ENCODE measurements at places on chromosomes 7 and 10.

- DNase-seq = no peak
These were observed 236.1 kb upstream of the FERD3L start for GRCh38 chr7:19381321-19381720.

DNA sequence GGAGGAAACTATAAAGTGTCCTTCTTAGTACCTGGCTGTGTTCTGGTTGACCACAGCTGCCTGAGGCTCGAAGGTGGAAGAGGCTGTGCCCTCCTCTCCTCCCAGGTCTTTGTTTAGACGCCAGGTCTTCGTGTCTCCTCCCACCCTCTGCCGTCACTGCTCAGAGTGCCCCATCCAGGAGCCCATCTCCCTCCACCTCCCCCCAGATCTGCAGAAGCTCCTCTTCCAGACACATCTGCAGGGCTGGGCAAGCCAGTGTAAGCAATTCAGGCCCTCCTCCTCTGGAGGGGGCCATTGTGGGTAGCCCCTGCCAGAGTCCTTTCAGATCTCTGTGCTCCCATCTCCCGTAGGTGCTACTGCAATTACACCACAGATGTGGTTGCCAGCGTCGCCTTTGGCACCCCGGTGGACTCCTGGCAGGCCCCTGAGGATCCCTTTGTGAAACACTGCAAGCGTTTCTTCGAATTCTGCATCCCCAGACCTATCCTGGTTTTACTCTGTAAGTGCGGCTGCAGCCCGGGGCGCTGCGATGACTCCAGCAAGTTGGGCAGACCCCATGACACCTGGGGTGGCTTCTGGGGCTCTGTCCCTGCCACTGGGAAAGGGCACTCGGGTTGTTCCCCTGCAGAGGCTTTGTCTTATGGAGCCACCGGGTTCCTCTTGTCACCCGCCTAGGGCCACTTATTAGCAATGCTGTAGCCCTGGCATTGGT is 107.5 kb downstream of the PARP12 start:
- DNase-seq = no peak

DNA sequence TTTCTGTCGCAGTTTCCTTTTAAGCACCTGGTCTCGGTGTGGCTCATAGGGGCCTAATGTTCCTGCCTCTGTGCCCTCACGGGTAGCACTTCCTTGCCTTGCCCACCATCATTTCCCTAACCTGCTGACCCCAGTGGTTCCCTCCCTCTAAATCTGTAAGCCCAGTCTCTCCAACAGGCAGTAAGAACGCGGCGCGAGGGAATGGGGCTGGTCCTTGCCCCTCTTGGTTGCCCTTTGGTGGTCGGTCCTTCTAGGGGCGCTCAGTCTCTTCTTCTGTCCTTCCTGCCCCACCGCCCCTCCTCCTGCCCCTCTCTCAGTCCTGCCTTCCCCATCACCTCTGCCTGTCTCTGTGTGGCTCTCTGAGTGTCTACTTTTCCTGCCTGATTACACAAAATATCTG is 21.2 kb downstream of the EMX2 start:
- DNase-seq = no peak

GRCh38 chr7:93382362-93382761 is 150.2 kb downstream of the VPS50 start:
- DNase-seq = no peak

GRCh38 chr10:95324436-95325268 is 33.8 kb upstream of the PDLIM1 start:
- no peak for DNase-seq

DNA sequence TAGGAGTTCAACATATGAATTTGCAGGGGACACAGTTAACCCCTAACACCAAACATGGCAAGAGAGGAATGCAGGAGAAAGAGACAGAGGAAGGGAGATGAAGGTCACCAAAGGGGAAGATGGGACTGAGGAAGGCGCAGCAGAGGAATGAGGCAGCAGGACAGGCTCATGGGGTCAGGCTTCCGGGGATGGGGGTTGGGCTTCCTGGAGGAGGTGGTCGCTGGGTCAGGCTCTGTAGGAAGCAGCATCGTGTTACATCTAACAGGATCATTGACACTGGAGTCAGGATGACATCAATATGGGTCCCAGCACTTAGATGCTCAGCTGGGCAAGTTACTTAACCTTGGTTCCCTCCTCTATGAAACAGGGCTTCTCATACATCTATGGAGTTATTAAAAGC is 113.2 kb downstream of the NPTX2 start:
- DNase-seq = no peak

DNA sequence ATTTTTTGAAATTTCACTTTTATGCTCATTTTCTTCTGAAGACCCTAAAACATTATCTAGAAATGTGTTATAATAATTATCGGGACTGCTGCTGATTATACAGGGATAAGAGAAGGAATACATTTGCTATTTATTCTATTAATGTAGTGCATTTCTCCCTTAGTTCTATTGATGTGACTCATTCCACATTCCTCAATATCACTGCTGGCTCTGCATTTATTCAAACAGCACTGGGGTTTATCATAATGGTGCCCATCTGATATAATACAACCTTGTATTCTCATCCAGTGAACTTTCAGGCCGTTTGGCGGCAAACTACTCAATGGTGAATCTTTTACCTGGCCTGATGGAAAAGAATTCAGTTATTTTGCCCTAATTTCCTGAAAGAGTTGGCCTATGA is 7.8 kb downstream of the KCND2 start:
- no peak for DNase-seq

DNA sequence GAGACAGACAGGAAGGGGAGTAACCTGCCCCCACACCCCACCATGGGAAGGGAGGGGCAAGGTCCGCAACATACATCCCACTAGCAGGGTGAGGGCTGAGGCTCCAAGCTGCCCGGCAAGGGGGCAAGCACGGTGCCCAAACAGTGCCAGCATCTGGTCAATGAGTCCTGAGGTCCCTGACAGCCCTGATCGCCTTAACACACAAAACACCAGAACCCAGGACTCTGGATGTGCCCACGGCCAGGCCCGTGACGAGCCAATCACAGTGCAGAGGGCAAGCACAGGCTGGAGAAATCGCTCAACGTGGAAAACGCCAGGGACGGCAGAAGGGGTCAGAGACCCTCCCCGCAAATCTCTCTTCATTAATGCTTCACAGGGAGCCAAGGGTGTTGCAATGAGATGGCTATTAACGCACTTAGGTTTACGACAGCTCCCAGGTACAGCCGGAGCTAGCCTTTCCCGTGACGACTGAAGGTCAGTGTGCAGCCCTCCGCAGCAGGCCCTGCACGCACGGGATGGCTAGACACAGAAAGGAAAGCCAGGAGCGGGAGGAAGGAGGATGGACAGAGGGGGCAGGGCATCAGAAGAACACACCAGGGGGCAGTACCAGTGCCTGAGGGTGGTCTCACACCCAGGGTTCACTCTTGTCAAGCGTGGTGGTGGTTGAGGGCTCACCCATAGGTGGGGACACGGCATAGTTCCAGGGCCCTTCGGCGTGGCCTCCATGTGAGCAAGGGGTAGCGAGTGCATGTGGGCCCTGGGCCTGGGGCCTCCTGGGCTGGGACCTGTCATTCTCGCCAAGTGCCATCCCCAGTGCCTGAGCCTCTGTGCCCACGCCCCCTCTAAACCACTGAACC is 220.5 kb downstream of the MAD1L1 start:
- no peak for DNase-seq

GRCh38 chr7:98034081-98035035 is 44.4 kb upstream of the OCM2 start:
- no peak for DNase-seq

GRCh38 chr7:134388336-134389019 is 70.4 kb downstream of the AKR1B1 start:
- DNase-seq = no peak

DNA sequence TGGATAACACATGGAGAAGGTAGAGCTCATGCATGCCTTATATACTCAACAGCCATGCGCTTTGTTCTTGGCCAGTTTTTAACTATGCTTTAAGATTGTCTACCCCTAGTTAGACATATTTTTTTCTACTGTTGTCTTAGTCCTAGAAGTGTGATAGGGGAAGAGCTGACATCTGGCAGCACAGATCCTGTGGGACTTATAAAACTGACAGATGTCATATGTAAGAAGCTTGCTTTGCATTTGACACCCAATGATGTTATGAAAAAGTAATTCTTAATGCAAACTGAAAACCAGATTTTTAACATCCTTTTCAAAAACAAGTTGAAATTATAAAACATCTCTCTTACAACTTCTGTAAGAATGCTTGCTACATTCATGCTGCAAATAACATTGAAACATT is 715.9 kb upstream of the LRRN3 start:
- no peak for DNase-seq

DNA sequence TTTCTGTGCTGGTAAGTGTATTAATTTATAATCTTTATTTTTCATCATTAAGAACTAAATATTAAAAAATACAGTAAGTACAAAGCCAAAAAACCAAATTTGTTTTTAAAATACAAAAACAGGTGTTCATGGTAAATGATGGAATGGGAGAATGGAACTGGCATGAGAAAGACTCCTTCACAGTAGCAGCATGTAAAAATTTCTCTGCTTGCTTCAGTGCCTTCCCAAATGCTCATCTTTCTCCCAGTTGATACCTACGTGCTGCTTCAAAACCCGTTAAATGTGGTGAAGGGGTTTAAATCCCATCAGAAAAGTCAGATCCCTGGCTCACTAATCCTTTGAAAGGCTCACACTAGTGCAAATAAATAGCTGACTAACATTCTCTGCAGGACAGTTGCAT is 4.2 kb downstream of the RNF133 start:
- no peak for DNase-seq

DNA sequence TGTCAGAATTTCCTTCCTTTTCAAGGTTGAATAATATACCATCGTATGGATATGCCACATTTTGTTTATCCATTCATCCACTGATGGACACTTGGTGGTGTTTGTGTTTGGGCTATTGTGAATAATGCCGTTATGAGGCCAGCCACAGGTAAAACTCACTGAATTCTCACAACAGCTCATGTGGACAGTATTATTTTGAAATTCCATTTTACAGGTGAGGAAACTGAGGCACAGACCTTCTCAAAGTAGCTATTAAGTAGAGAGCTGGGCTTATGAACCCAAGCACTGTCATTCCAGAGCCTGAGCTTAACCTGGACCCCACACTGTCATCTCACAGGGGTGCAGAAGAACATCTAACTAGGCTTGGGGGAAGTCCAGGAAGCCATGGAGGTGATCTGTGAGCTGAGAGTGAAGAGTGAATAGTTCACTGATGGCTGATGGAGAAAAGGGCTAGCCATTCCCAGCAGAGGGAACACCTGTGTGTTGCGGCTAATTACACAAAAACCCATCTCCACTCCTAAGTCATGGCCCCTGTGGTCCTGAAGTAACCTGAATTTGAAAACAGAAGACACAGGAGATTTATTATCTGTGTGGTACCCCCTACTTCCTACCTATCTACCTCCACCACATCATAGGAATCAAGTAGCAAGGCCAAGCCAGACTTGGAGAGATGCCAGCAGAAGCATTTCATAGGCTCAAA is 8.7 kb downstream of the INMT start:
- no peak for DNase-seq
